ENCODE measurements at places on chromosomes 13 and 19.

DNA sequence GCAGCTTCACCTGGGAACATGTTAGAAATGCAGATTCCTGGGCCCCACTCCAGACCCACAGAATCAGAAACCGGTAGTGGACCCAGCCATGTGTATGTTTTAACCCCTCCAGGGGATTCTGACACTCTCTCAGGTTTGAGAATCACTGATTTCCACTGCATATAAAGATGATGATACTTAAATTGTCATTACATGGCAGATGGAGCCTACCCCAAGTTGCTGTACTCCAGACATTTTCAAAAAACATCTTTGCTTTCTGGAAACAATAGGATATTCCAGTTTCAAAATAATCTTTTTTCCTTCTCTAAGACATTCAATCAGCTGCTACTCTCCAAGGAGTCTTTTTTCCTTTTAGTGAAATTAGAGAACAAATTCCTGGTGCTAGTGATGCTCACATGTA, 48.6 kb upstream of the RGCC start:
- DNase-seq, result no peak

GRCh38 chr19:14237014-14237941, 31.3 kb upstream of the ADGRL1 start:
- DNase-seq, result no peak

GRCh38 chr19:23482829-23483228, 87.6 kb upstream of the ZNF91 start:
- no peak for DNase-seq

DNA sequence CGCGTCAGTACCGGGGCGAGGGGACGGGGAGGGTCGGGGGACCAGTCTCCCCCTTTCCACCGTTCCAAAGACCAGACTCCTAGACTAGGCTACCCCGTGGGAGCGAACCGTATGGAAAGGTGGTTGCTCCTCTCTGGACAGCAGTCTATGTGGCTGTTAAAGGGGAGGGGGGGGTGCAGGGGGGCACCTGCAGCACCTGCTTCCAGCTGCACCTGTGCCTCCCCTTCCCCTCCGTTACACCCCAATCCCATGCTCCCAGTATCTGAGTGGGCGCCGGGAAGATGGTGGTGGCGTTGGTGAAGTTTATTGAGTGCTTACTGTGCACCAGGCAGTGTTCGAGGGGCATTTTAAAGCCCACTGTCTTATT, 557 bp downstream of the ZNF524 start:
- DNase-seq, result no peak

DNA sequence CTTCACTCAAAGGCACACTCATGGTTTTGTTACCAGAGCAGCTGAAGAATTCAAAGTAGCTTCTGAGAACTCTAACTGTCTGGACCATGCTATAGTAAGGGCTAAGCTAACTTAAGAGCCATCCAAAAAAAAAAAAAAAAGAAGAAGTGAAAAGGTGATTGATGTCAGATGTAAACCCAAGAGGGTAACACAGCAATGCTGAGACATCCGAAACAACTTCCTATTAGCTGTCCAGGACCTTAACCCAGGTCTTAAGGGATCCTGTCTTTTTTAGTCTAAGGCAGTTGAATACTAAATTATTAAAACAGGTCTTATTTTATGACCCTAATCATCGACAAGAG, 11.2 kb upstream of the RAB20 start:
- DNase-seq, result no peak

DNA sequence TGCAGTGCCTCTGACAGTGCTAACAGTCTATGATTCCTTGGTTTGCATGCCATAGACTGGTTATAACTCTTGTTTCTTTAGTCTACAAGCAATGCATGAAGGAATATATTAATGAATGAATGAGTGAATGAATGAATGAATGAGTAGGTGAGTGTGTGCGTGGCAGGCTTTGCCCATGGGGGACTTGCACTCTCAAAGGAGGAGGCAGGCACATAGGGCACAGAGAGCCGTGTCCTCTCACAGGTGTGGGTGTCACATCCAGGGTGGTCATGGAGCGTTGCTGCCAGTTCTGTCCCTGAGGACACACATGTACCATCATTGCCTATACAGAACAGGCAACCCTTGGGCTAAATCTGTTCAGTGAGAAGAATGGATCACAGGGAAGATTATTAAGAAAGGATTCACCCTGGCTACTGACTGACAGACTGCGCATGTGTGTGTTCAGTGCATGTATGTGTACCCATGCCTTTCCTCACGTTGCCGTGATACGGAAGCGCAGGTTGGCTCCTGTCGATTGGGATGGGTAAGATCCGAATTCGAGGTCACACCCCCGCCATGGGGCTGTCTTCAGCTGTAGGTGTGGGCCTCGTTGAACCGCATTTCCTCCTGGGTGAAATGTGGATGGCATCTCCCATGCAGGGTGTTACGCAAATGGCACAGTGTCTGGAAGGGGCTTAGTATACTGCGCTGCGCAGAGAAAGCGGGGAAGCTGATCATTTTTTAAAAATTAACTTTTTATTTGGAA, 161.4 kb downstream of the STK24 start:
- DNase-seq, result no peak

GRCh38 chr19:6273701-6274601, 5.8 kb downstream of the MLLT1 start:
- DNase-seq, result no peak

DNA sequence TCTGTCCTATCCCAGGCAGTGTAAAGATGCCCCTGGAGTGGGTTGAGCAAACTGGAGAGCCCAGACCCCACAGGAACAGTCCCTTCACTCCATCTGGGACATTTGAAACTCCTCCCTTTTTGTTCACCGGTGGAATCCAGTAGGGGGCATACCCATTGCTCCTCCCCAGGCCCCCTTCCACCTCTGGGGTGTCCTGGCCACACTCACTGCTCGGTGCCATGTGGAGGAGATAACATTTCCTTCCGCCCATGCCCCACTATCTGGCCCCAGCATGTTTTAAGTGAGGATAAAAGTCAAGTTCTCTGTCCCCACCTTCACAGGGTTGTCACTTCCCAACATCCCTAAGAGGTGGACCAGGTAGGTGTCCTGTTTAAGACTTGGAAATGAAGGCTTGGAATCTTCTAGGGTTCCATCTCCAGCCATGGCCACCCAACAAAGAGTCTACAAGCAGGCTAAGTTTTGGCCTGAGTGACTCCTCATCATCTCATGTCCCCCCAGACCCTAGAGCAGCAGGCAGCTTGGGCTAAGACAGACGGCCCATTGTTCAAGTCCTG, 9.3 kb downstream of the ZNF526 start:
- DNase-seq, result no peak

Data from GM06990 (cell line).